ENCODE measurements at places on chromosomes 12 and 14.

DNA sequence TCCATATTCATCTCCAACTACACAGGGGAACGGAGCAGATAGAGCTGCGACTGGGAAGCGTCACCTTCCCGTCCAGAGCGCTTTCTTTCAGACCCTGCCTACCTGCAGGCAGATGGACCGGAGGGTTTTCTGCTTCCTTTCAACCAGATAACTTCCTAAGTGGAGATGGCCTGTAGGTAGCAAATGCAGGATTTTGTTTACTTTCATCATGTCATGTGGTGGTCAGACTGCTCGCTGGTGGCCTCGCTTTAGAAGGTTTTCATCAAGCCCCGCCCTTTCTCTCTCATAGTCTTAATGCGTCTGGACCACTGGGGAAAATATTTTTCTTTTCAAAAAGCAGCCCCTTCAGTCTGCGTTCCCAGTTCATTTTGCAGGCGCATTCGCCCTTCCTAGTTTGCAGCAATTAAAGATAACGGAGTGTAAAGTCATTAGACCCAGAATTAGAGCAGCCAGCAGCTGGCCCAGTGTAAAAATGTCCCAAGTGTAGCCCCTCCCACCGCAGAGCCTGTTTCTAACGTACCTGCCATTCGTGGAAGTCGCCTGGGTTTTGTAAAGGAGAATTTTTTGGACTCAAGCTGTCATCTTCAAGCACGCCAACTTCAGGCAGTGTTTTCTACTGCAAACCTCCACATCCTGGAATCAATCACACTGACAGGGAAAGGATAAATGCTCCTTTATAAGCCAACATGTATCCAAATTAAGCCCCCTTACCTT lies 68.9 kb downstream of the TESC start:
- peak; percentile 17 for DNase-seq

- no peak for DNase-seq
Measured at GRCh38 chr12:21529456-21529855, 3.4 kb downstream of the SPX start.

DNA sequence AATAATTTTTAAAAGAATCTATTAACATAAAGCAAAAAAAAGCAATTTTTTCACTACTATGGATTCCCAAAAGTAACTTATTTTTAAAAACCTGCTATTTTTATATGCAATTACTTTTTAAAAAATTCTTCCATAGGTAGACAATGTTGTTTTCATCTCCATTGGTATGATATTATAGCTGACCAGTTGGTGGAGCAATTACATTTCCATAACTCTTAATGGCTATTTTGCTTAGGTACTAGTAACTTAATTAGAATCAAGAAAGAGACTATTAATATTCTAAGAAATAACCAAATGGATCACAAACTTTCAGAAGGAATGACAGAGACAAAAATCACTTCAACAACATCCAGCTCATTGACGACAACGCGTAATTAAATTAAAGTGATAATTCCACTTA lies 64.7 kb upstream of the PTCSC3 start:
- no peak for DNase-seq

GRCh38 chr14:56989359-56989758 lies 179.1 kb upstream of the OTX2 start:
- DNase-seq, result no peak

DNA sequence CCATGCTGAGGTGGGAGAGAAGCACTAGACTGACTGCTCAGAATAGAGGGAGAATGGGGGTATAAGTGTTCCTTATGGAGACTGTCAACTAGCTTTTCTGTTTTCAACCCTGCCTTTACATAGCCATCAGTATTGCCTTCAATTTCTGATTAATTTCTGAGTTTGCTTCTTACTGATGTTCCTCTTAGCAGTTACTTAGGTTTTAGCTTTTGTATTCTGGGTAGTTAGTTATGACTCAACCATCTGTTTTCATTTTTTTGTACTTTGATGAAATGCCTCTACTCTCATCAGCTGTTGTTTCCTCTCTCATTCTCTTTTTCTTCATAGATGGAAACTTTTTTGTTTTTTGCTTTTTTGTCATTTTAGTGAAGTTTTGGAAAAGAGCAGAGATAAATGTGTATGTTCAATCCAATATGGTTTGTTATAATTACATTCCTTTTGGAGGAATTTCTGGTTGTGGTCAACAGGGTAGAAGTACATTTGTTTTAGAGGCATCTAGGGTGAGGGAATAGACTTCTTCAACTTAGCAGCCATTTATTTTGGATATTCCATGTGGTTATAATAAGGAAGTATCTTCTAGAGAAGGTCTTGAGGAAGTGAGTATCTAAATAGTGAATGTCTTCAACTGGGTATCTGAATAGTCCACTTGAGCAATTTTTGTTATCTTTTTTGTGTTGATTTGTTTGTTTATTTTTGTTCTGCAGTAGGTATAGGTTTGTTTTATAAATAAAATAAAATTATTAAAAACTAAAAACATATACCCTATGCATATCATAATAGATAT lies 29.6 kb downstream of the PMCH start:
- DNase-seq, result no peak

GRCh38 chr14:55731881-55732498 lies 152.0 kb downstream of the KTN1 start:
- DNase-seq, result no peak

GRCh38 chr14:90287791-90288190 lies 31.4 kb downstream of the PSMC1 start:
- DNase-seq, result no peak

DNA sequence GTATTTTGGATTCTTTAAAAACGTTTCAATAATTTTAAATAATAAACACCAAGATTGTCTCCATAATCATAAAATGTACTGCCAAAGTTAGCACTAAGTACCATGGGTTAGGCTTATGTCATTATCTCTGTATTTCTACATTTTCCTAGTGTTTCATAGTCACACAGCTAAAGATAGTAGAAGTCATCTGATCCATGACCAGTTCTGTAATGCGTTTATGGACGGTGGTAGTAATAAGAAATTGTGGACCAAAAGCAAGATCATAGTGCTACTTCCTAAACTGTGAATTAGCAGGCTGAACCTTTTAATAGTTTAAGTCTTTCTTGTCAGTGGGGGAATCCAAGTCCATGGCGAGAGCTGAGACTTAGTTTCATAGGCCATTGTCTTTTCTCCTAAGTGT lies 142.1 kb downstream of the AKAP6 start:
- DNase-seq, result no peak

DNA sequence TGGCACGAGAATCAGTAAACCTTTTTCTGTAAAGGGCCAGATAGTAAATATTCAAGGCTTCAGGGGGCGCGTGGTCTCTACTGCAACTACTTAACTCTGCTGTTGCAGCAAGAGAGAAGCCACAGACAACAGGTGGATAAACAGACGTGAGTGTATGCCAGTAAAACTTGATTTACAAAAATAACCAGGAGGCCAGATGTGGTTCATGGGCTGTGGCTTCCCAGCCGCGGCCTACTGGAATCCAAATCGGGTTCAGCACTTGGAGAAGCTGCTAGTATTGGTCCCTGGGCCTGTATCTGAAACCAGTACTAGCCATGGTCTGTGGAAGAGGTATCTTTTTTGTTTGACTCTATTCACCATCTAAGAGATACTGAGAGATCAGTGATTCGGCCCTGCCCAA lies 13.3 kb downstream of the PPP2R5C start:
- DNase-seq, result no peak

DNA sequence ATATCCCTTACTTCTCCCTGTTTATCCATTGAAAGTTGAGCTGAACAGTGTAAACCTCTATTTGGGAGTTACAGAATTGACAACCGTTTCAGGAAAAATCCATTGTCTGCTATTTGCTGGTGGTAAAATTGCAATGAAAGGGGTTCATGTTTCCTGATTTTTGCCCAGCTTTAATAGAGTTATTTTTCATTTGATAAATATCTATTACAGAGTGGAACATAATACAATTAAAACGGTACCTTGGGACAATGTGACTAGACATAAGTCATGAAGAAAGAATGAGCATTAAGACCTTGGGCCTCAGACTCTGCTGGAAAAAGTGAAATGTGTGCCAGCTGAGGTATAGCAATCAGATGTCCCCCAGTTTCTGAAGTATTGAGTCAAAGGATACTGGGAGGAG lies 13.1 kb downstream of the PTPRR start:
- DNase-seq, result no peak

DNA sequence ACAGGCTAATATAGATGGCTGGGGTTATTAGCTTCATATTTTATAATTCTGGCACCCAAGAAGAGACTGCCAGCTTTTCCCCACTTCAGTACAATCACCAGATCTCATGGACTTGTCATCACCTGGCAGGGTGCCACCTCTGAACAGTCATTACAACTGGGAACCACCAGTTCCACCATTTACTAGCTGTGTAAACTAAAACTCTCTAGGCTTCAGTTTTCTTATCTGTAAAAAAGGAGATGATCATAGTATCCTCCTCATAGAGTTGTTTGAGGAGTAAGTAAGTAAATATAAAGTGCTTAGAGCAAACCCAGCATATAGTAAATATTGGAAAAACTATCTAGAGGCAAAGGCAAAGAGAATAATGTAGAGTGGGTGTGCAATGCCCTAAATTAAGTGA lies 19.3 kb downstream of the CPNE8 start:
- DNase-seq, result no peak

DNA sequence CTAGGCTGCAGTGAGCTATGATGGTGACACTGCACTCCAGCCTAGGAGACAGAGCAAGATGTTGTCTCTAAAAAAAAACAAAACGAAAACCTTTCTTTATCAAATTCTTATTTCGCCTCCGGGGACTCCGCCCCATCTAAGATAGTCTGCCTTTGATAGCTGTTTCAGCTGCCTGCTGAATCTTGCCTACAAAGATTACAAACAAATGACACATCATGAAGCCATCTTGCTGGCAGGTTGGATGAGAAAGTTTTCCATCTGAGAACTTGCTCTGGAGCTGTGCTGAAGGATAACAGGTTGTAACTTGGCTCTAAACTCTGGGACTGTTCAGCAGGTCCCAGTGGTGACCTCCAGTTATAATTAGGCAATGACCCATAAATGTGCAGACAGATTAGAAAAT lies 41.8 kb upstream of the AEBP2 start:
- DNase-seq, result peak; percentile 68

GRCh38 chr14:51079085-51079484 lies 15.8 kb downstream of the TRIM9 start:
- DNase-seq, result no peak

GRCh38 chr14:104561124-104561557 lies 18.4 kb upstream of the C14orf180 start:
- no peak for DNase-seq

GRCh38 chr12:53052419-53053217 lies 2.8 kb downstream of the TNS2 start:
- DNase-seq, result peak; percentile 82

GRCh38 chr12:50201987-50202521 lies 34.9 kb upstream of the CERS5 start:
- no peak for DNase-seq

- peak; percentile 84 for DNase-seq
Measured at GRCh38 chr14:24231263-24232120, 675 bp downstream of the NEDD8 start.

- no peak for DNase-seq
Measured at GRCh38 chr12:91817517-91817916, 328.1 kb downstream of the BTG1 start.

DNA sequence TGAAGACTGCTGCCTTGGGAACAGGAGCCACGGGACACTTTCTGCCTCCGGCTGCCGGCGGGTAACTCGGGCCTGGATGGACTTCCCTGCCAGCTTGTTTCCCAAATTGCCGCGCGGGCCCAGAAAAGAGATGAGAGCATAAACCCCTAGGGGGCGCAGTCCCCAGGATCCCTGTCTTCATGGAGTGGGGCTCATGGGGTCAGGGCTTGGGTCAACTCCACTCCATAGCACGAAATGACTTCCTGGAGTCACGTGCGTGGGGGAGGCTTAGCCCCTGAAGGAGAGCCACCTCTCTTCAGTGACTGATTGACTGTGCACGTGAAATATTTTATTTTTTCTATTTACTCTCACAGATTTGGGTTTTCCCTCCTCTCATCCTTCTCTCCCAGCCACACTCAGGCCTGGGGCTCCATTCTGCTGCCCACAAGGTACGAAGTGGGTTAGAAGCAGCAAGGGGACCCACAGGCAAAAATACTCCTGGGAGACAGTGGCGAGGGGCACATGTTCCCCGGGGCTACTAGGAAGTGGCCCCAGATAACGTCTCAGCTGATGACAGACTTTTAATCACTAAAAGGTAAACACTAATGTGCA lies 10.0 kb downstream of the PGF start:
- no peak for DNase-seq

GRCh38 chr12:102513272-102513671 lies 32.9 kb upstream of the IGF1 start:
- no peak for DNase-seq

GRCh38 chr14:77302926-77303325 lies 17.8 kb downstream of the POMT2 start:
- no peak for DNase-seq

- no peak for DNase-seq
Measured at GRCh38 chr14:31867570-31867969, 209.5 kb upstream of the ARHGAP5 start.

DNA sequence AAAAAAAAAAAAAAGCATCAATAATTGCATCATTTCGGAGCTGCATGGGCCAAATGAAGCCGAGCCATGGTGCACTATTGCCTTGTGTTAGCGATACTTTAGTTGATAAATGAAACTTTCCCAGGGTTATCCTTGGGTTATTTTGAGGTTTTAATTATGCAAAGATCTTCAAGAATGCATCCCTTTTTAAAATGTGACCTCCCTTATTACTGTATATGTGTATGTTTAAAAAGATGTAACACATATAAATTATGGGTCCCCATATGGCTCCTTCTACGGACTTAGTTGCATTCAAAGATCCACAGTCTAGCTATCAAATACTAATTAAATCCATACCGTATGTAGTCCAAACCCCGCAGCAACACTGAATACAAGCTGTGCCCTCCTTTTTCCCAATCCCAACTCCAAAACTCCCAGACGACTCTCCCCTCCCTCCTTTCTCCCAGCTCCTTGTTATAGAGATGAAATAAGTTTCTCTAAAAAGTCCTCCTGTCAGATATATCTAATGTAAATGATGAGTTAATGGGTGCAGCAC lies 129.3 kb upstream of the MAP1LC3B2 start:
- DNase-seq, result no peak

DNA sequence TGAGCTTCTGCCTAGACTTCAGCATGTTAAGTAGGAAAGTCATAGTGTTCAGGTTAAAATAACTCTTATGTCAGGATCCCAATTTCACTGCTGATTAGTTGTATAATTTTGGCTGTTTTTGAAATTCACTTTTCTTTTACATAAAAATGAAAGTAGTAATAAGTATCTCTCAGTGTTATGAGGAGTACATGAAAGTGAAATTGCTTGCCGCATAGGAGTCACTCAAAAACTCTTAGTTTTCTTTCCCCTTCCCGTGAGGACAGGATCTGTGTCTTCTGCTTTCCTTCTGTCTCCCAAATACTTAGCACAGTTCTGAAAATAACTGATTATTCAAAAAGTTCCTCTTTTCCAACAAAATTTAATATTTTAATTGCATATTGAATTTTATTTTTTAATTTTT lies 100.5 kb downstream of the SLC38A4 start:
- DNase-seq, result no peak

GRCh38 chr14:99133636-99134515 lies 138.1 kb downstream of the BCL11B start:
- no peak for DNase-seq

Data from lower leg skin (tissue), 4 donors.